Activated CD4-positive, alpha-beta memory T cell treated with anti-CD3 and anti-CD28 coated beads, Interleukin-2, amount 10 ng/mL, durations not matched to agents 7 days and 5 days (primary cell): ENCODE measurements at places on chromosomes 3 and 15.
A peak's percentile ranks its signal among the peaks of the same experiment; 100 is the strongest.

GRCh38 chr3:39275052-39275451, 4.8 kb downstream of the CX3CR1 start:
- no peak overlapping the region for H3K27ac ChIP-seq
- peaks cover 53% of the 10 kb centered on the region for H3K4me1 ChIP-seq
- peaks cover 8% of the 10 kb centered on the region for H3K36me3 ChIP-seq

DNA sequence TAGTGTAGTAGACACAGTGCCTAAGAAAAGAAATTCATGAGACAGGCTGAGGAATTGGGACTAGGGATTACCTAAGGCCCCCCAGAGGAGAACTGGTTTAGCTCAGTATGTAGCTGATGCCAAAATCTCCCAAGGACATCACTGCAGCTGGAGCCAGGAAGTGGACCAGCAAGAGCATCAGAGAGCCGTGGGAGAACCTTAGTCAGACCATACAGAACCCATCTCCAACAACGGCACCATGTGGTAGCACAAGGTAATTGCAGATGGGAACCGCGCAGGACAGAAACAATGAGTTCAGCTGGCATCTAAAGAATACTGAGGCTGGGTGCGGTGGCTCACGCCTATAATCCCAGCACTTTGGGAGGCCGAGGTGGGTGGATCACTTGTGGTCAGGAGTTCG, 81.7 kb downstream of the WNT5A start:
- no peaks in the 10 kb centered on the region for H3K4me1 ChIP-seq
- no peaks in the 10 kb centered on the region for H3K36me3 ChIP-seq
- H3K27ac ChIP-seq, result no peak overlapping the region
- no peaks in the 10 kb centered on the region for H3K27me3 ChIP-seq
- no peak overlapping the region for H3K4me3 ChIP-seq

GRCh38 chr3:170436697-170437096, 18.0 kb downstream of the CLDN11 start:
- DNase-seq, result no peak
- H3K27me3 ChIP-seq, result peaks cover 7% of the 10 kb centered on the region
- H3K4me1 ChIP-seq, result peaks cover 13% of the 10 kb centered on the region
- no peak overlapping the region for H3K27ac ChIP-seq

- H3K4me1 ChIP-seq, result no peaks in the 10 kb centered on the region
- no peak for DNase-seq
- H3K27me3 ChIP-seq, result peaks cover 9% of the 10 kb centered on the region
- H3K36me3 ChIP-seq, result no peaks in the 10 kb centered on the region
- no peak overlapping the region for H3K27ac ChIP-seq
Measured at GRCh38 chr15:30041868-30042267, 40.9 kb upstream of the GOLGA8J start.

- H3K27ac ChIP-seq, result peak overlapping the region; percentile 26
- H3K4me1 ChIP-seq, result peaks cover 47% of the 10 kb centered on the region
- H3K36me3 ChIP-seq, result no peaks in the 10 kb centered on the region
- no peak for DNase-seq
- H3K4me3 ChIP-seq, result no peak overlapping the region
Measured at GRCh38 chr15:85031086-85031943, 49.7 kb downstream of the PDE8A start.

DNA sequence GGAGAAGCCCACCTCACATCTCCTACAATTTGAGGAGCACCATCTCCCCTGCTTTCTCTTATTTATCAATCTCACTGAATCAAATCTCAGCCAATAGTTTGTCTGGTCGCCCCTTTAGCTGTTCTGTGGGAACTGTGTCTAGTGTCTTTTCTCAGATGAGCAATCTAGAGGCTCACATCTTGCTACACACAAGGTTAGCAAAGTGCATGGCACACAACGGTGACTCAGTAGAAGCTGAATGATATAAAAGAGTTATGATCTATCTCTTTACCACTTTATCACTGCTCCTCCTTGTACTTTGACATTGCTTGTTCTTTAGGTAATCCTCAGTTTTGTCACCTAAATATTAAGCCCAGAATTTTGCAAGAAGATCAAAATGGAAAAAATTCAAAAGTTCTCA, 16.8 kb upstream of the COLQ start:
- peaks cover 68% of the 10 kb centered on the region for H3K4me1 ChIP-seq
- no peaks in the 10 kb centered on the region for H3K27me3 ChIP-seq
- H3K36me3 ChIP-seq, result peaks cover 15% of the 10 kb centered on the region

- no peak overlapping the region for H3K4me3 ChIP-seq
- peak overlapping the region; percentile 5 for H3K27ac ChIP-seq
- peaks cover 36% of the 10 kb centered on the region for H3K27me3 ChIP-seq
- DNase-seq, result no peak
Measured at GRCh38 chr3:39261726-39262125, 18.1 kb downstream of the CX3CR1 start.

- no peaks in the 10 kb centered on the region for H3K27me3 ChIP-seq
- H3K36me3 ChIP-seq, result peaks cover 57% of the 10 kb centered on the region
- no peak overlapping the region for H3K4me3 ChIP-seq
- H3K4me1 ChIP-seq, result peaks cover 34% of the 10 kb centered on the region
- DNase-seq, result no peak
Measured at GRCh38 chr15:40702077-40702476, 7.1 kb downstream of the RAD51 start.

DNA sequence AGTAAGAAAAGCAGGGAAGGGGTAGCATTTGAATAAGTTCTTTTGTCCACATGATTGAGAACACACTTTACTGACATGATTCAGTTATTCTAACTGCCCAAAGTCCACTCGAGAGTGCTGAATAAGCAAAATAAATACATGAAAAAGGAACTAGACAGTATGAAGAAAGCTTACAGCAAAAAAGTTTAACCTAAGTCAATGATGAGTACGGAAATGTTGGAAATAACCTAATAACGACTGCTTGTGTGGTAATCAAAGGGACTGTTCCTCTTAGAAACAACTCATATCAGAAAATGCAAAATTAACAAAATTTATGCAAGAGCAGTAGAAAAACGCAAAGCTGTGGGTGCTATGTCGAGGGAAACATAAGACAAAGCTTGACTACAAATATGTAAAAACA, 36.6 kb downstream of the DMXL2 start:
- DNase-seq, result no peak
- H3K4me1 ChIP-seq, result no peaks in the 10 kb centered on the region
- no peaks in the 10 kb centered on the region for H3K36me3 ChIP-seq
- no peak overlapping the region for H3K4me3 ChIP-seq
- no peak overlapping the region for H3K27ac ChIP-seq

- H3K4me1 ChIP-seq, result peaks cover 3% of the 10 kb centered on the region
- peaks cover 12% of the 10 kb centered on the region for H3K36me3 ChIP-seq
- no peak overlapping the region for H3K4me3 ChIP-seq
Measured at GRCh38 chr15:49898575-49899283, 220.3 kb downstream of the ATP8B4 start.

GRCh38 chr3:196736670-196737374, 2.8 kb upstream of the PAK2 start:
- H3K4me1 ChIP-seq, result peaks cover 19% of the 10 kb centered on the region
- H3K27ac ChIP-seq, result no peak overlapping the region
- H3K4me3 ChIP-seq, result no peak overlapping the region
- H3K36me3 ChIP-seq, result peaks cover 56% of the 10 kb centered on the region

DNA sequence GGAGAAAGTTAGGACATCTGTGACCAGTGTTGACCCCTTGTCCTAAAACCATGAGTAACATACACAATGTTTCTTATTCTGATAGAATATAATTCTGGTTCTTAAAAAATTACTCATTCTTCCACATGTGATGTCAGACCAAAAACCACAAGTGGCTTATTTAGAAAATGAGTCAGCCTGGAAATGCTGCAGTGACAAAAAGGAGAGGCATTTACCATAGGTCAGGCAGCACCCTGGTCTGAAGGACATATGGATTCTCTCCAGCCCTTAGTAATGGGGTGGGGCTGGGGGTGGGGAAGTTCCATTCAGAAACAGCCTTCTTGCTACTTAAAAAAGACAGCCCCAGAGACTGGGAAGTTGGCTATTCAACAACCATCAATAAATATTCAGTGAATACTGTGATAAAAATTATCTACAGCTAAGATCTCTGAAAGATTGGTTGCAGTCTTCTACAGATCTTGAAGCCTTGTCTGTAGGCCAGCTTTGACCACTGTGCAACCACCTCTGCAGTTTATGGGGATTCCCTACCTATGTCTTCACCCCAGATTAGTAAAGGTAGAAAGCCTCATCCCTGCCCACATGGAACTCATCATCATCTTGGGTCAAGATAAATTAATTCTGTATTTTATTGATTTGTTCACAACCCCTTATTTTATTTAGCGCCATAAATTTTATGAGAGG, 34.9 kb upstream of the TIMP4 start:
- no peaks in the 10 kb centered on the region for H3K36me3 ChIP-seq
- H3K27me3 ChIP-seq, result no peaks in the 10 kb centered on the region
- peak overlapping the region; percentile 78 for H3K27ac ChIP-seq
- peaks cover 52% of the 10 kb centered on the region for H3K4me1 ChIP-seq
- H3K4me3 ChIP-seq, result no peak overlapping the region

DNA sequence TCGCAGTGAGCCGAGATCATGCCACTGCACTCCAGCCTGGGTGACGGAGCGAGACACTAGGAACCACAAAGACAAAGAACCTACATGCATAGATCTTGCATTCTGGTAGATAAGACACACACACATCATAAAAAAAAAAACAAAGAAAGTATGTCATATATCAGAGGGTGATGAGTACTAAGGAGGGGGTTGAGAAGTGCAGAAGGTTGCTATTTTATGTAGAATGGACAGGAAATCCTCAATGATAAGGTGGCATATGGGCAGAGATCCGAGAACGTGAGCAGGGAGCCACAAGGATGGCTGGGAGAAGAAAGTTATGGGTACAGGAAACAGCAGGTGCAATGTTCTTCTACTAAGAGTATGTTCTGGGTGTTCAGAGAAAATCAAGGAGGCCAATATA, 118.8 kb downstream of the MEX3B start:
- no peak overlapping the region for H3K27ac ChIP-seq
- H3K36me3 ChIP-seq, result no peaks in the 10 kb centered on the region
- H3K4me1 ChIP-seq, result no peaks in the 10 kb centered on the region
- no peak for DNase-seq
- H3K4me3 ChIP-seq, result no peak overlapping the region

- peak; percentile 9 for DNase-seq
- H3K36me3 ChIP-seq, result no peaks in the 10 kb centered on the region
- no peak overlapping the region for H3K27ac ChIP-seq
- H3K27me3 ChIP-seq, result no peaks in the 10 kb centered on the region
- H3K4me3 ChIP-seq, result no peak overlapping the region
- no peaks in the 10 kb centered on the region for H3K4me1 ChIP-seq
Measured at GRCh38 chr3:126155280-126155640, 25.1 kb downstream of the ALDH1L1 start.

- H3K4me1 ChIP-seq, result no peaks in the 10 kb centered on the region
- H3K27ac ChIP-seq, result no peak overlapping the region
- H3K36me3 ChIP-seq, result peaks cover 46% of the 10 kb centered on the region
- no peak for DNase-seq
Measured at GRCh38 chr15:44765036-44765435, 28.7 kb downstream of the TRIM69 start.

- H3K4me1 ChIP-seq, result no peaks in the 10 kb centered on the region
- H3K27me3 ChIP-seq, result no peaks in the 10 kb centered on the region
- DNase-seq, result no peak
Measured at GRCh38 chr15:33956397-33956796, 11.9 kb upstream of the CHRM5 start.

- no peaks in the 10 kb centered on the region for H3K4me1 ChIP-seq
- no peaks in the 10 kb centered on the region for H3K36me3 ChIP-seq
- H3K27ac ChIP-seq, result no peak overlapping the region
- H3K27me3 ChIP-seq, result peaks cover 12% of the 10 kb centered on the region
Measured at GRCh38 chr3:194996746-194997145, 274.2 kb downstream of the XXYLT1 start.

GRCh38 chr3:143578810-143579435, 269.3 kb downstream of the SLC9A9 start:
- no peaks in the 10 kb centered on the region for H3K27me3 ChIP-seq
- H3K4me1 ChIP-seq, result peaks cover 13% of the 10 kb centered on the region
- DNase-seq, result no peak
- H3K4me3 ChIP-seq, result no peak overlapping the region
- no peak overlapping the region for H3K27ac ChIP-seq
